ENCODE measurements at places on chromosomes 11 and 22.

GRCh38 chr11:67177399-67178281, 58.6 kb downstream of the KDM2A start:
- no peak for DNase-seq

- DNase-seq = no peak
Observed at GRCh38 chr11:132992838-132993631, 539.3 kb downstream of the OPCML start.

- no peak for DNase-seq
Observed at GRCh38 chr11:64126796-64127195, 39.1 kb downstream of the MACROD1 start.

GRCh38 chr22:26592421-26592891, 2.5 kb upstream of the TPST2 start:
- DNase-seq = no peak

GRCh38 chr22:44660051-44660830, 41.8 kb upstream of the PRR5 start:
- no peak for DNase-seq

- DNase-seq = no peak
Observed at GRCh38 chr11:1297576-1298473, 11.6 kb downstream of the TOLLIP start.

DNA sequence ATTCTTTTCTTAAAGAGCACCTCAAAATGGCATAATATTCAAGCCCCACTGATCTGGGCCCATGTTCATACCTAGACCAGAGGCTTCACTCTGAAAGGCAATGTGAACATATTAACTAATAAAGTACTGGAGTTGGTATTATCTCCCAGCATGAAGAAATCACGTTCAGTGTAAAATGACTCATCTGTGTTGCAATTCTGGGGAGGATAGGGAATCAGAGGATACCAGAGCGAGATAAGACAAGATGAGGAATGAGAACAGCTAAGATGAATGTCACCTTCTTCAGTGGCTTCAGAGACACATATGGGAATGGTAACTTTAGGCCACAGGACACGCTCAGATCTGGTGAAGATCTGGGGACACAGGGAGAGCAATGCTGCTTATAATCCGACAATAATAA, 121.1 kb downstream of the NTM start:
- DNase-seq = no peak
